Amygdala (tissue), 56 donors: ENCODE measurements at places on chromosomes 3 and 15.

DNA sequence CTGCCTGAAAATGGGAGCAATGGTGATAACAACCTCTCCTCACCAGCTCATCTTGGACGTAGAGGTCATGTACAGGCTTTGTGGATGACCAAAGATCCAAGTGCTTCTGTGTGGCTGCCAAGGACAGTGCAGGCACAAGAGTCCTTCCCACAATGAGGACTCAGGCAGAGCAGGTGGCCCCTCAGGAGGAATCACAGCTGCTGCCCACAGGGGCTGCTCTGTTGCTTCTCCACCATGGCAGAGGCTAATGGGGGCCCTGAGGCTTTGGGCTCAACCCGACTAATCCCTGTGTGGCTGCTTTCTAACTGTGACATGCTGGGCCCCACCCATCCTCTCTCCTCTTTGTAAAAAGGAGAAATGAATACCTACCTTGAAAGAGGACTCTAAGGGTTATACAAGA, 58.1 kb upstream of the MRPS22 start:
- no peak for DNase-seq

DNA sequence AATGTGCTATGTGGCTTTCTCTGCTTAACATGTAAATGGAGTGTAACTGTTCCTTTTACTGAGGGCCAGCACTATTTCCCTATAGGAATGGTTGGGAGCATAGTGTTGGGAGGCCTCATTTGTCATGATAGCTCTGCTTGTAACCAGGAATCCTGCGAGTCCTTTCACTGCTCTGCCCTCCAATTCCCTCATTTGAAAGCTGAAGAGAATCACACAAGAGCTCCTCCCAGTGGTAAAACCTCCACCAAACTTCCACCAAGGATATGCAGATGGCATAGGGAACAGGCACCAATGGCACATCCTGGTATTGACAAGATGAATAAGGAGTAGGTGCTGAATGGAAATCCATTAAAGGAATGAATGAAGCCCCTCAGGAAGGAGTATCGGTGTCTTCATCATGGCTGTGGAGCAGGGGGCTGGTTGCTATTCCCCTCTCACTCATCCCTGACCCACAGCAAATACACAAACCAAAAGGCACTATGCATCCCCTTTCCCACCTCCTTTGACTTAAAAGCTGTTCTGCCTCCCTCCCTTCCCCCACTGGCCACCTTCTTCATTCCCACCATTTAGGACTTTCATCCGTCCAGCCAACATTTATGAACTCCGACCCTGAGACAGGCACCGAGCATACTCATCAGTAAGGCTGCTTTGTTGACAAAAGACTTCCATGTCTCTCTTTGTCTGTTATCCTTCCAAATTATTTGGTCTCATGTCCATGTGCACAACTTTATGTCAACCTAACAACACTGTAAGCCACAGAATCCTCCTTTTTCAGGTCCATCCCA, 560.8 kb downstream of the FOXP1 start:
- DNase-seq, result peak; percentile 10

DNA sequence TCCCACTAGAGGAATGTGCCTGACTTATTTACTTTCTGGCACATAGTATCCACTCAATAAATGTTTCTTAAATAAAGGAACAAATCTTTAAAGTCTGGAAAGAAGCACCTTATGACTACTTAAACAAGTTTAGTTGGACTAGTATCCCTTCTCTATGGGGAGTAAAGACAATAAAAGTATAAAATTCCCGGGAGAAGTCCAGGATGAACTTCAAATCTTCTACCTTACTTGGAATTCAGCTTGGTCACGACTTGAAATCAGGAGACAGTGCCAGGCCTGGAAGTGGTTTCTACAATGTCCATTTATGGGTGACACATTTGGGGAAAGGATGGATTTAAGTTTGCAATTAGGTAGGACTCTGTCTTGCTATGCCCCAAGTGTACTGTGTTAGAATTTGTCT, 196.5 kb downstream of the NR1D2 start:
- no peak for DNase-seq

DNA sequence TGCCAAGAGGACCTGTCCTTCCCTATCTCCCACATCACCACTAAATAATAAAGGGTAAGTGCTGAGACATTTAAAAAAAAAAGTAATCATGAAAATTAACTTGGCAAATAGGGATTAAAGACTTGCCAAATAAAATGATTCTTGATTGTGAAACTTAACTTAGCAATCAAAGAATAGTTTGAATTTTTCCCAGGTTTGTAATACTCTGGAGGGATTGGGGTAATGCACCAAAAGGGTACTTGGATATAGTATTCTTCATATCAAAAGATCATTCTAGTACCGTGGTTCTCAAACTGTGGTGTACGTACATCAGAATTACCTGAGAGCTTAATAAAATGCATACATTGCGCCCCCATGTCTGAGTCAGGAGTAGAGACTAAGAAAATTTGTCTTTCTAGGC, 28.5 kb downstream of the CALML4 start:
- no peak for DNase-seq

GRCh38 chr15:31128919-31129768, 27.6 kb upstream of the TRPM1 start:
- DNase-seq, result peak; percentile 40

DNA sequence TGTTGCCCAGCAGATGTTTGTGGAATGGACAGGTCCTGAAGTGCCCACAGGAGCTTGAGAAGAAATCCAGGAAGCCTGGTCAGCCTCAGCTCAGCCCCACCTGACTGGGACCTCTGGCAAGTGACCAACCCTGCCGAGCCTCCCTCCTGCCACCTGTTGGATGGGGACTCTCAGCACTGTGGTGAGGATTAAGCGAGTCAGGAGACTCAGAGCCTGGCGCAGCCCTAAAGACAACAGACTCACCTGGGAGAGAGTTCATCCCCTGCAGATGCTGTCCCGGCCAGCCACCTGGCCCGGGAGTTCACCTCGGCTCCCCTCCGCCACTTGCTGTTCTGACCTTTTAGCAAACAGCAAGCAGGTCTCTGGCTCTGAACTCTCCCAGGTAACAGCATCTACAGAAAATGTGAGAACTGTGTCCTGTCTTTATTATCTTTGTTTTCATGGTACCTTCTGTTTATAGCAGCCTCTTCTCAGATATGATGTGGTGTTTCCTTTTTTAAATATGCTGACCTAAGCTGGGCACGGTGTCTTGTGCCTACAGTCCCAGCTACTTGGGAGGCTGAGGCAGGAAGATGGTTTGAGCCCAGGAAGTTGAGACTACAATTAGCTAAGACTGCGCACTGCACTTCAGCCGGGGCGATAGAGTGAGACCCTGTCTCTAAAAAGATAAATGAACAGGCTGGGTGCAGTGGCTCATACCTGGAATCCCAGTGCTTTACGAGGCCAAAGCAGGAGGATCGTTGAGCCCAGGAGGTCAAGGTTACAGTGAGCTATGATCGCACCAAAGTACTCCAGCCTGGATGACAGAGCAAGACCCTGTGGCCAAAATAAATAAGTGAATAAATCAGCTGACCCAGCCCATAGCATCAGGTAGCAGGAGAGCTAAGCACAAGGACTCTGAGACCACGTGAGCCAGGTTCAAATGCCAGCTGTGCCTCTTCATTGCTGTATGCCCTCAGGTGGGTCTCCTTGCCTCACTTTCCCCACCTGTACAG, 32.4 kb upstream of the SLC6A6 start:
- DNase-seq, result no peak

DNA sequence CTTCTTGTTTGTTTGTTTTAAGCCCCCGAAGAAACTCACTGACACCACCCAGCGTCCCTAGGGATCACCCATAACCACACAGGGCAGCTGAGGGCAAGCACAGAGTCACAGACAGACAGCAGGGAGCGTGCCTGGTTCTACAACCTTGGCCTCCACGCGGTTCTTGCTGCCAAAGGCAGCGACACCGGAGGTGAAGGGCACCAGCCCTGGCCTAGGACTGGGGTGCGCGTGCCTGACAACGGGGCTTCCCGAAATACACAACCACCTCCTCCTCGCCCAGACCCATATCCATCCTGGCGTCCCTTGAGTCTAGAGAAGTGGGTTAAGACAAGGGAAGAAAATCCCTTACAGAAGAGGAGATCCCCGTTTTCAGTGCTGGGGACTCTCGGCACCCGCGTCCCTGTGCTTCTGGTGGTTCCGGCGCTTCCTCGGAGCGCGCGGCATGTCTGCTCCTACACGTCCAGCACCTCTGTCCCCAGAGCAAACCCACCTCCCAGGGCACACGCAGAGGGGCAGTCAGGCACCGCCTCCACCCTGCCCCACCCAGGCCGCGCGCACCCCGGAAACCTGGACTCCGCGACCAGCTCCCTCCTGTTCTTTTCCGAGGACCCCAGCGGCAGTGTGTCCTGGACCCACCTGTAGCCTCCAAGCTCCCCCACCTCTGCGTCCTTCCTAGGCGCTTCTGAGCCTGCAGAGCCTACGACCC, 911 bp downstream of the RFTN1 start:
- DNase-seq, result no peak

GRCh38 chr15:38530113-38530512, 34.5 kb downstream of the RASGRP1 start:
- DNase-seq, result no peak

- DNase-seq, result no peak
Measured at GRCh38 chr3:123764647-123765046, 119.5 kb downstream of the MYLK start.

- DNase-seq, result no peak
Measured at GRCh38 chr3:30750967-30751366, 143.5 kb downstream of the GADL1 start.

DNA sequence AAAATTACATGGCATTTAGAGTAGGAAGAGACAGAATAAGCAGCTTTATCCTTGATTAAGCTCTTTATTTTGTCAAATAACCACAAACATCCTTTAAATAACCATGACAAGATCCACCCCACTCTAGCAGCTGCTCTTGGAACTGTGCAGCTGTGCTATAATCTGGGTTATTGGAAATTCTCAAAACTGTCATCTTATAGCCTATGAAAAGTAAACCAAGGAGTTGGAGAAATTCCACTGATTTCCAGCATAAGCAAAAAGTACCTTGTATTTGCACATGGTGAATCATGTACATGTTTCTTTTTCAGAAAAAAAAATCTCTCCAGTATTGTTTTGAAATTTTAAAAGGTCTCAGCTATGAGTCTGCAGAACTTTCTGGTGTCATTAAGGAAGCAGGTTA, 88.8 kb upstream of the ABI3BP start:
- DNase-seq, result no peak

DNA sequence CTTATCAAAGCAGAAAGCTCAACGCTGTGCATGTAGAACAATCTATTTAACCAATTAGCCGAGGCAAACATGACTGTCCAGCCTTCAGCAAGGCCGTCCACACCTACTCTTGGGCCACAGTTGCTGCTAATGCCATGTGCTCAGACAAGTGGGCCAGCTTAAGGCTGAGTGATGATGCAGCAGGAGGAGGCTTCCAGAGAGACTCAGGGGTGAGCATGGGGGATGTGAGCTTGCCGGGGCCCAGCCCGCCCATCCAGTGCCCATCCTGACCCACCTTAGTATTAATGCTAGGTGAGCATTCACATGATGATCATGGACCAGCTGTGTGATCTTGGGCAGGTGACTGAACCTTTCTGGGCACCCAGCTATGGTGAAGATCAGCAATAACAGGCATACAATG, 150.1 kb downstream of the TPRA1 start:
- no peak for DNase-seq

DNA sequence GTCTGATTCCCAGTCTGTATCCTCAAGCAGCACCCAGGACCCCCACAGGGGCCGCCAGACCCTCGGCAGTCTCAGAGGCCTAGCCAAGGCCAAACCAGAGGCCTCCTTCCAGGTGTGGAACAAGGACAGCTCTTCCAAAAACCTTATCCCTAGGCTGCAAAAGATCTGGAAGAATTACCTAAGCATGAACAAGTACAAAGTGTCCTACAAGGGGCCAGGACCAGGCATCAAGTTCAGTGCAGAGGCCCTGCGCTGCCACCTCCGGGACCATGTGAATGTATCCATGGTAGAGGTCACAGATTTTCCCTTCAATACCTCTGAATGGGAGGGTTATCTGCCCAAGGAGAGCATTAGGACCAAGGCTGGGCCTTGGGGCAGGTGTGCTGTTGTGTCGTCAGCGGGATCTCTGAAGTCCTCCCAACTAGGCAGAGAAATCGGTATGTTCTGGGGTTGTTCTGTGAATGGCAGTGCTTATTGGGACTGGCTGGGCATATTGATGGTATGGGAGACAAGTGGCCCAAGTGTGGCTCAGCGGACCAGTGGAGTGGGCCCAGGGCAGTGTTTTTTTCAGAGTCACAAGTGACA, 96.3 kb downstream of the RPL39L start:
- no peak for DNase-seq

DNA sequence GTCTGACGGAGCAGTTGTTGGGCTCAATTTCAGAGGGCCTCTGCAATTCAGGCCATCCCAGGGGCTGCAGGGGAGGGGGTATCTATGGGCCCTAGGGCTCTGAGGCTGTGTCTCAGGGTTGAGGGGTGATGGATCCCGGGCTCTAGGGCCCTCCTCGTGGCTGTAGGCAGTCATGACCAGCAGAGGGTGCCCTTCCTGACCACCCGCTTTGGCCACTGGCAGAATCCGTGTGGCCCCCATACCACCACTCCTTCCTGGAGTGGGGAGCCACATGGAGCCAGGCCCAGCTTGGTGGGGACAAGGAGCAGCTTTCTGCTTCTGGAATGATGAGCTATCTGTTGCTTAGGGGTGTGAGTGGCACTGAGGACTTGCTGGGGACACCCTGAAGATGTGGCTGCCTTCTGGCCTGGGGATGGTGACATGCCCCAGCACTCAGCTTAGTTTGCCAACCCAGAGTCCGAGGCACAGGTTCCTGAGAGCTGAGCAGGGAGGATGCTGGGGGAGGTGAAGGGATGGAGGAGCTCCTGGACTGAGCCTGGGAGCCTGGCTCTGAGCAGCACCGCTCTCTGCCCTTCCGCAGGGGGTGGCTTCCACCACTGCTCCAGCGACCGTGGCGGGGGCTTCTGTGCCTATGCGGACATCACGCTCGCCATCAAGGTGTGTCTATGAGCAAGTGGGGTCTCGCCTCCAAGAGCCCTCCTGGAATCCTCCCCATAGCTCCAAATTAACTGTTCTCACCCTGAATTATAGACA, 20.2 kb downstream of the HDAC11 start:
- no peak for DNase-seq

DNA sequence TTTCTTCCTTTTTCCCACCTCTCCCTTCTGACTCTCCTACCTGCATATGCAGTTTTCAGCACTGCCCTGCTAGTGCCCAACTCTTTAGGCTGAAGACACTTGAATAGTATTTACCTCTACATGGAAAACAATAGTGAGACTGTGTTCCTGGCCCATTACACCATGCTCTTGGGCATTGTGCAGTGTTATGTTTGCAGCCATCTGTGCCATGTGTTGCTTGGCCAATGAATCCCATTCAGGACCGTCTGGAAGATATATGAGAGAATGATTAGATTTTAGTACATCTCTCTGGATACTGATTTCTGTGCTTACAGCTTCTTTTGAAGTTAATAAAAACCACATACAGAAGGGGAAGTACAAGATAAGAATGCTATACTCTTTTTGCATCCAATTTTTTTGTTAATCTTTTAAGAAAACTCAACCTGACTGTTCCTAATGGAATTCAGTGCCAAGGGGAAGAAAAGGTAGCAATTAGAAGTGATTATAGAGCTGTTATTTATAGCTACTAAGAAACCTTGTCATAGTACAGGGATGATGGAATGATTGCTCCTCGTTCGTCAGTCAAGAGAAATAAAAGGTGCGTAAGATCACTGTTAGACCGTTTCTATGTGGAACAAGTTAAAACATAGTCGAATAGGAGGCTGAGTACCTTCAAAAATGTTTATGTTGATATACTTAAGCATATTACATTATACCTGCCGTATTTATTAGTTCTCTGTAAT, 58.9 kb downstream of the TMEM41A start:
- no peak for DNase-seq
